ENCODE measurements at places on chromosomes 4 and X. TPM values are rescaled to one million over a fixed set of nuclear protein-coding genes. Genes with fewer than 3 reads are reported as not detected.

- DNase-seq: peak; percentile 24
Measured at GRCh38 chrX:39854772-39855747, 242.7 kb downstream of the BCOR start.

The CCDC149 gene
- total RNA-seq: 24.2 TPM

The F8A2 gene
- not detected for total RNA-seq

- DNase-seq: no peak
Measured at GRCh38 chr4:182293691-182294255, 50.6 kb downstream of the TENM3 start.

The CCDC110 gene
- total RNA-seq: 0.78 TPM

- no peak for DNase-seq
Measured at GRCh38 chr4:173827707-173828106, 297.7 kb upstream of the HAND2 start.

DNA sequence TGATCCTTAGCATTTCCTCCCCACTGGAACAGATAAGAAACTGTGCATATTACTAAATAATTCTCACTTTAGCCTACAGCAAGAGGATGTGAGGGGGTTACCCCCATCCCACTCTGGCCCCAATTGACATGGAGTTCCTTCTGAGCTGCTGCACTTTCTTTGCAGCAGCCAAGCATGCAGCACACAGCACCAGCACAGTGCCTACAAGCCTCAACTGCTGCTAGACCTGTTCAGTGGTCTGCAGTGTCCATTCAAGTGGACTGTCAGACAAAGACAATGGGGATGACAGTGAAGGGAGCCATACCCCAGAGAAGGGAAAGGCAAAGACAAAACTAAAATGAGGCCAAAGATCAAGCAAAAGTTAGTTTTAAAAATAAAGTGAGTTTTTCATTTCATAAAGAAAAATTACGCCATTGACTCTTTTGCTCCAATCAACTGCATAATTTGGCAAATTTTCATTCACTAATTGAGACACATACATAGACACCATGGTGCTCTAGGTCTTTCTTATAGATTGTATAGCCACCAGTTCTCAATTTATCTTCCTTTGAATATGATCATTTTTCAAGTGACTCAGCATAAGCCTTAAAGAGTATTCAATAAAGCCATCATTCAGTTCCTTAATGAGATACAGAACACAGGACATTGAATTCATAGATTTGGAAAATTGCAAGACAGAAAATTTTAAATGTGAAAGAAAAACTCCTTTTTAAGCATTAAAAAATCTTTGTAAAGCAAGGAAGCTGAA, 410.6 kb downstream of the HNRNPD start:
- DNase-seq: no peak

GRCh38 chr4:74930162-74930561, 2.8 kb upstream of the PARM1 start:
- DNase-seq: no peak

DNA sequence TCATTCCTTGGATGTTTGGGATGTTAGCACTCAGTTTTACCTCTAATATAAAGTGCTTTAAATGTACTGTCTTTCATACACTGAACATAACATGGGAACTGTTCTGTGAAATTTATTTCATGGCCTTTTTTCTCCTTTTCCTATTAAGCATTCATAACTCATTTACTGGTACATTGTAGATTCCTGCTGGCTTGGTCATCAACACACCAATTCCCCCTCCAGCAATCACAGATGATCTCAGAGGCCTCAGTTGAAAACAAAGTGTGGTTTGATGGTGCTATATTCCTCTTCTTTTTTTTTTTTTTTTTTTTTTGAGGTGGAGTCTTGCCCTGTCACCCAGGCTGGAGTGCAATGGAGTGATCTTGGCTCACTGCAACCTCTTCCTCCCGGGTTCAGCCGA, 61.9 kb upstream of the FAM47B start:
- no peak for DNase-seq

The UGT2A3 gene
- total RNA-seq: 170 TPM

DNA sequence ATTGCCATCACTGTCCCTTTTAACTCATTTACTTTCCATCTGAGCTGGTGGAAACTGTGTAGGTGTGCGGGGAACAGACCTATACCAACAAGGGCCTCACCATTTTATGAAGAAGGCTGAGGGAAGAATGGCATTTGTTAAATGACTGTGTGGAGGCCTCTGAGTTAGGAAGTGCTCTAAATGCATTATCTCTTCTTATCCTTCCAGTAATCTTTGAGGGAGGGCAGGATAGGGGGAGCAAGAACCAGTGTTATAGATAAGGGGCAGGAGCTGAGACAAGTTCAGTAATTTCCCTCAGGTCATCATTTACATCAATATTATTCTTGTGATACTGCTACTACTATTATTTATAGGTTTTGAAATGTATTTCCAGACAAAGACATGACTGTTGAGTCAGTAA, 122.4 kb upstream of the PDLIM3 start:
- DNase-seq: no peak

- DNase-seq: no peak
Measured at GRCh38 chr4:80309294-80310004, 26.1 kb upstream of the CFAP299 start.

DNA sequence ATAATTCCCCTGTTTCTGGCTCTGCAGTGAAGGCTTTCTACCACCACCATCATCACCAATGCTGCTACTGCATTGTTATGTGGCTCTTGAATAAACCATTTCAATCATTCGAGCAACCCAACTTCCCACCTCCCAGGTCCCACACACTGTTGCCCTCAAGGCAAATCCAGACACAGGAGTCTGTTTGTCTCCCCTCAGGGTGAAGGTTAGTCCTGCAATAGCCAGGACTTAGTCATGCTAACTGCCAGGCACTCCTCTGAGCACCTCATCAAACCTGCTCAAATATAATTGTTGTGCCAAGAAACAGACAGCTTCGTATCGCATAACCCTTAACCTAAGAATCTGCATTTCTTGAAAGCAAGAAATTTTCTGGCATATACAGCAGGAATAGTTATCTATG, 213.2 kb downstream of the KDR start:
- DNase-seq: no peak

The CAPN6 gene
- total RNA-seq: 35.6 TPM

The MTHFD2L gene
- total RNA-seq: 6.8 TPM

GRCh38 chr4:40492691-40493090, 137.0 kb downstream of the RBM47 start:
- DNase-seq: no peak

The CXorf65 gene
- total RNA-seq: not detected

The ZNF185 gene
- total RNA-seq: 16.5 TPM

DNA sequence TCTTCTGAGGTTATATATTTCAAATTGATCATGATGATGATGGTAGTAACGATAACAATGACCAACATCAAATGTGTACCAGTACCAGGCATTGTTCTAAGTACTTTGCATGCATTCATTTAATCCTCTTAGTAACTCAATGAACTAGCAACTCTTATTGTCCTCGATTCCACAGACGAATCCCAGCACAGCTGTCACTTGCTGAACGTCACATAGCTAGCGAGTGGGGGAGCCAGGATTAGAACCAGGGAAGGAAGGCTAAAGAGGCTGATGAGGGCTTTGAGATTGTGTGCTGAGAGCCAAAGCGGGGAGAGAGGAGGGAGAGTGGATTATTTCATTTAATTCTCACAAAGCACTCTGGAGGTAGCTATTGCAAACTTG, 103.6 kb downstream of the PHOX2B start:
- no peak for DNase-seq

GRCh38 chrX:153590961-153591956, 7.7 kb downstream of the CCNQ start:
- no peak for DNase-seq

The DMD gene
- total RNA-seq: 127 TPM

DNA sequence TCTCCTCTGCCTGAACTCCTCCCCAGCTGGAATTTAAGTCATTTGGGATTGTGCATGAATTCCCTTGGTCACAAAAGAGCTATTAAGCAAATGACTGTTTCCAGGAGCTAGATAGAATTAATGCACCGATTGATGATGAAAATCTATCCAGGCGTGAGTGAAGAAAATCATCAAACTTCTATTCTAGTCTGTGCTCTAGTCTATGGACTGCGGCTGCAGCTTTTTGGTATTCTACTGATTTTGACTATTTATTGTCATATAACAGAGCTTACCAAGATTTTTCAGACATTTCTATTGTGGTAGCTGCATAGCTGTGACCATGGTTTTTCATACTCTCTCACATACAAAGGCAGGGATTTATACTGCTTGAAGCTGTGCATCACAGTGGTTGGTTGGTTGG, 403.8 kb downstream of the FSTL5 start:
- no peak for DNase-seq

The ZAR1 gene
- total RNA-seq: not detected

The GLRA2 gene
- total RNA-seq: not detected

GRCh38 chr4:186553717-186554116, 1.6 kb downstream of the MTNR1A start:
- no peak for DNase-seq

The SRP72 gene
- total RNA-seq: 65.7 TPM

The APLN gene
- total RNA-seq: 0.20 TPM

The KLKB1 gene
- total RNA-seq: 3.7 TPM

- no peak for DNase-seq
Measured at GRCh38 chr4:38768968-38769394, 13.8 kb downstream of the TLR10 start.

DNA sequence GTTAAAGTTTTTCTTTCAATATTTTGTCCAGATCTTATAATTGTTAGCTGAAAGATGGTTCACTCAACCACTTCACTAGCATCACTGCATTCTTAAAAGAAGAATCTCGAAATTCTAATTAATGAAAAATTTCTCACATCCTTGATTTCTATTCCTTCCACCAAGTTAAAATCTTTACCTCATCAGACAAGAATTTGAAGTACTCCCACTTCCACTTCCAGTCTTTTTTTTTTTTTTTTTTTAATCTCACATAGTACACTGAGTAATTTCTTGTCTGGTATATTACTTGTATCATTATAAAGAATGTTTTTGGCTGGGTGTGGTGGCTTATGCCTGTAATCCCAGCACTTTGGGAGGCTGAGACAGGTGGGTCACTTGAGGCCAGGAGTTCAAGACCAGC, 73.2 kb downstream of the FBXW7 start:
- no peak for DNase-seq
